ENCODE measurements at places on chromosomes 6 and 20.

- DNase-seq = no peak
These were observed 1195.9 kb upstream of the MAP3K7 start for GRCh38 chr6:91782802-91783201.

- DNase-seq = no peak
These were observed 175.9 kb upstream of the CITED2 start for GRCh38 chr6:139550361-139550760.

DNA sequence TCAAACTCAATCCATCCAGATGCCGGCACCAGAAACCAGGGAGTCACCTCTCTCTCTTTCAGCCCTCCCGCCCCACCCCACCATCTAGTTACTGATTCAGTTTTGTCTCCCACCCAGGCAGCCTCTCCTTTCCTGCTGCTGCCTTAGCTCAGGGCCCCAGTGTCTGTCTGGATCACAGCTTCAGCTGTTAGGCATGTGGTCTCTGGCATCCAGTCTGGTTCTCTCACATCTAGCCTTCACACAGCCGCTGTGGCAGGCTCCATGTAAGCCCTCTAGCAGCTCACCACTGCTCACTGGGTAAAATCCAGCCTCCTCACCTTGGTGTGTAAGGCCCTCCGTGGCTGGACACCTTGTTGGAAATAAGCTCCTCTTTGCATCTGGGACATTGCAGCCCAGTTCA is 21.3 kb downstream of the AARS2 start:
- no peak for DNase-seq

- DNase-seq = no peak
These were observed 33.2 kb downstream of the SLC22A23 start for GRCh38 chr6:3423439-3424184.

DNA sequence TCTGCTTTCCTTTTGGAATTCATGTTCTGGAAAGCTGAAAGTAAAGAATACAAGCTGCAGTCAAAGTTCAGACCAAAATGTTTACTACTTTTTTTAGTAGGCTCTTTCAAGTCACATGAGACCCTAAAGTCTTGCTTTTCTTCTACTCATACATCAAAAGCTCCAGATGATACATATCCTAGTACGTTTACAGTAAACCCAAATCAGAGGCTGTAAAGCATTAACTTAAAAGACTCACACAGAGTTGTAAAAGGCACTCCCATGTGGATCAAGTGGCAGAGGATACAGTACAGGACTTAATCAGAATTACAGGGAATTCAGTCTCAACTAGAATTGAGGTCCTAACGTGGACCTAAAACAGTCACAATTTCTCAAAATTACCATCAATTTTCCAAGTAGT is 40.7 kb downstream of the STK38 start:
- no peak for DNase-seq

- peak; percentile 12 for DNase-seq
These were observed 623 bp upstream of the SNX9 start for GRCh38 chr6:157822245-157823000.

- DNase-seq = no peak
These were observed 134.0 kb downstream of the TAF4 start for GRCh38 chr20:61931476-61932198.

DNA sequence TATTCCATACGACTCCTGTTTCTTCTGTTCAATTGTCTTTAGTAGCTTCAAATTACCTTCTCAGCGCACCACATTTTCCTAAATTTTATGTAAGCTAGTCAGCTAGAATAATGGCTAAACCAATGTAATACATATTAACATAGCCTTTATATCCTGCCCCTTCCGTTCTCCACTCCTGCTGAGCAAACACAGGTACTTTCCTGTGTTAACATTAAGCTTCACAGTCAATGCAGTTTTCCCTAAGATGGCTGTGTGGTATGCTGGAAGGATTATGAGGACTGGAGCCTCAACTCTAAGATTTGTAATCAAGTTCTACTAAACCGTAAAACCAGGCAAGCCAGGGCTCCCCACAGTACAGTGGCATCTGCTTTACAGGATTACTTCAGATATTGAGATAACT is 29.4 kb downstream of the HTR1B start:
- no peak for DNase-seq

DNA sequence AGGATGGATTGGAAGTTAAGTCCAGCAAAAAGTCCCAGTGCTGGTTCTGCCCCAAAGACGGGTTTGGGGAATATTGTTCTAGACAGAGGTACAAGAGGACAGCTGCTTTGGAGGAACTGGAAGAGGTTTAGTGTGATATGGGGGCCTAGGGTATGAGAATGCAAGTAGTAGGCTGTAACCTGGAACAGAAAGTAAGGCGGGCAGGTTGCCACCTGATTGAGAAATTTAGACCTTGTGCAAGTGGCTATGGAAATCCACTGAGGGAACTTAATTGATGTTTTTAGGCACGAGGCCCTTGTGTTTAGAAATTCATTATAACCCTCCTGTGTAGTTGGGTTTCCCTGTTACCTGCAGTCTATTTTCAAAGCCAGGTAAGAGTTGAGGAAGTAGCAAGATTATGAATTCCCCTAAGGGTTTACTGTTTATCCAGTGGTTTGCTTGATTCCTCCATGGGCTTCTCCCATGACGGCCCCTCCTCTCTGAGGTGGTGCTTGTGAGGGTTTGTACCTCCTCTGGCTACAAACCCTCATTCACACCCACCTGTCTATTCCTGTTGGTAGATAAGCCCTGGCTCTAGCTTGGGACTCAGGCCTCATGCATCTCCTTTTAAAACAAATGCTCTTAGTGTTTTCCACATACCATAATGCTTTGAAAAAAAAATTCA is 42.0 kb upstream of the BCAS1 start:
- no peak for DNase-seq

- DNase-seq = no peak
These were observed 247.0 kb downstream of the ERMARD start for GRCh38 chr6:169998457-169998856.
